Renal cortex interstitium (tissue), 15 donors: ENCODE measurements at places on chromosomes 16 and 17. TPM values are rescaled to one million over a fixed set of nuclear protein-coding genes. Genes with fewer than 3 reads are reported as not detected.
A peak's percentile ranks its signal among the peaks of the same experiment; 100 is the strongest.

- no peak for DNase-seq
Measured at GRCh38 chr17:40058186-40058784, 4.1 kb upstream of the MED24 start.

GRCh38 chr17:81664051-81664470 is 2.3 kb downstream of the OXLD1 start:
- DNase-seq: no peak

DNA sequence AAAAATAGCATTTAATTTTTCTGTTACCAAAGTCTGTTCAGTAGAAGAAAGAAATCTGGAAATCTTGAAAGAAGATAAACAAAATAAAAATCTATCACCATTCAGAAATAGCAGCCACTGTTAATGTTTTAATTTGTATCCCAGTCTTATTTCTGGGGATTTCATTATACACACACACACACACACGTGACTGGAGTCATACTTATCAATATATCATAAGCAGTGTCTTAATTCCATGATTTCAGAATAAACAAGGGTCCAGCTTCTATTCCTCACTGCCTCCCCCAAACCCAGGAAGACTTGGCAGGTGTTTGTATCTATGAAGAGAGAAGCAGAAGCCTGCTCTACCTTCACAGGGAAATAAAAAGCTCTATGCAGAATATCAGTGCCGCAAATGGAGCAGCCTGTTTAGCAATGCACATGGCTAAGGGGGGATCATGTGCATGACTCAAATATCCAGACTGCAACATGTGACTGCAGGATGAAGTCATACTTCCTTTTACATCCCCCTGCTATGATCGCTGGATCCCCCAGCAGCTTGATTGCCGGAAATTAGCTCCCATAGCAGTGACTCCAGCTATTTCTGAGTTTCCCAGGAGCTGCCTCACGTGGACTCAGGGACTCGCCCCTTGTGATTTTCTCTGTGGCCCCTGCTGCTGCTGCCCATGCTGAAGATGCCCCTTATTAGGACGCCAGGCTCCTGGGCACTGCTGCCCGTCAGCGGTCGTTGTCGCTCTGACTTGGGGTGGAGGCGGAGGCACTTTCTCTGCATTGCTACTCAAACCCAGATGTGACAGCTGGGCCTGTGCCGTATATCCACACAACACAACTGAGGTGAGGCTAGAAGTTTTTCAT is 341.0 kb downstream of the CPPED1 start:
- no peak for DNase-seq

DNA sequence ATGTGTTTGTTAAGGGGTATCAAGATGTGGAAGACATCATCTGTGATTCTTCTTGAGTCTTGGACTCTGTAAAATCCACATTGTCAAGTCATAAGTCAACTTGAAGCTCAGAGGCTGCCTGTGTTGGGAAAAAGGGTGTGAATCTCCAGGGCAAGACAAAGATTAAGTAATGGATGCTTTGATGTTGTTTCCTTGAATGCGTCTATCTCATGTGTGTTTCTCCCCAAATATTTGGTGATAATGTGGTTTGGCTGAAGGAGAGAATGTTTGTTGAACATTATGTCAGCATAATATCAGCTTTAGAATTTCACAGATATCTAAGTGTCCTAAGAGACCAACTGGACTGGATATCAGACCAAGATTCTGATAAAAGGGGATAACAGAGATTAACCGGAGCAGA is 24.1 kb upstream of the KCNJ16 start:
- no peak for DNase-seq

- DNase-seq: no peak
Measured at GRCh38 chr17:74801896-74802295, 25.8 kb upstream of the NAT9 start.

DNA sequence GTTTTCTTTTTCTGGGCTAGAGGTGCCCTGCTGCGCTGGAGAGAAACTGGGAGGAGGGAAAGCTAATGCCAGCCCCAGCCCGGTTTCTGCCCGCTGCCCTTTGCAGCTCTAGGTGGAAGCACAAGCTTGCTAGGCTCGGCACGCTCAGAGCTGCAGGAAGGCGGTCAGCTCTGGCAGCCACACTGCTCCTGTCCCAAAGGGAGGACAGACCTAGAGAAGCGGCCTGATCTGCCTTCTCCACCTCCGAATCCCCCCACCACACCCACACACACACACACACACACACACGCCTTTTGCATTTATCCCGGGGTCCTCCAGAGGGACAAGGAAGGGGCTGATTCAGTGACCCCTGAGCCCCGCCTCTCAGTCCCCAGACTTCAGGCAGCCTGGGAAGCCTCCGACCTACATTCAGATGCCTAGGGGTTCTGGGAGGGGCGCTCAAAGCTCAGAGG is 418.1 kb downstream of the SOX9 start:
- DNase-seq: no peak

DNA sequence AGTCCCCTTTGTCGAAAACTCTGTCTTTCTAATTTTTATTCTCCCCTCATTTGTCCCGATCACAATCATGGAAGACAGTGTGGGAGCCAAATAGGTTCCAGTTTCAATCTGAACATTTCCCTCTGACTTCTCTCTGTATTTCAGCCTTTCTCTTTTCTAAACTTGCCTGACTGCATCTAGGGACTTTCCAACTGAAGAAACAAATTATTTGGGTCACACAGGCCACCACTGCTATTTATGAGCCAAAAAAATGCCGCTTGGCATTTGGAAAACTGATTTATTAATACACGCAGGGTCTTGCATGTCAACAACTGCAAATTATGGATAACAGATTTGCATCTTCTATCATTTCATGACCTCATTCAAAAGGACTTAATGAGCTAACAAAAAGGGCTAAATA is 55.2 kb upstream of the ELAC2 start:
- no peak for DNase-seq

- no peak for DNase-seq
Measured at GRCh38 chr16:1012135-1012534, 30.6 kb downstream of the SOX8 start.

- no peak for DNase-seq
Measured at GRCh38 chr16:54633943-54634362, 296.7 kb upstream of the IRX5 start.

- DNase-seq: no peak
Measured at GRCh38 chr17:46785696-46786095, 32.8 kb downstream of the WNT3 start.

DNA sequence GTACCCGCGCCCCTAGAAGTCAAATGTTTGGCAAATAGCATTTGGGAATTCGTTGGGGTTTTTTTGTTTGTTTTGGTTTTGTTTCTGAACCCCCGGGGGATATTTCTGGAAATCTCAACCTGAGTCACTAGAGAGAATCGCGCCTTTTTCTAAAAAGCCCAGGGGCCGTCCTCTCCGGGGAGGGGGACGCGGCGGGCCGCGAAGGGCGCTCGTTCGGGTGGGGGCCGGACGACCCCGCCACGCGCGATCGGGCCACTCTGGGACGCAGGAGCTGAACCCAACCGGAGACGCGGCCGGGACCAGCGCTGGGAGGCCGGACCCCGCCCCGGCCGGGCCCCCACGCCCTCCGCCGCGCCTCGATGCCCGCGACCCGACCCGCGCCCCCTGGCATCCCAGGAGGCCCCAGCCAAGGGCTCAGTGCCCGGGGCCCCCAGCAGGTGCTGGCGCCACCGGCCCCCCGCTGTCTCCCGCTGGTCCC is 302 bp downstream of the LITAF start:
- DNase-seq: no peak

DNA sequence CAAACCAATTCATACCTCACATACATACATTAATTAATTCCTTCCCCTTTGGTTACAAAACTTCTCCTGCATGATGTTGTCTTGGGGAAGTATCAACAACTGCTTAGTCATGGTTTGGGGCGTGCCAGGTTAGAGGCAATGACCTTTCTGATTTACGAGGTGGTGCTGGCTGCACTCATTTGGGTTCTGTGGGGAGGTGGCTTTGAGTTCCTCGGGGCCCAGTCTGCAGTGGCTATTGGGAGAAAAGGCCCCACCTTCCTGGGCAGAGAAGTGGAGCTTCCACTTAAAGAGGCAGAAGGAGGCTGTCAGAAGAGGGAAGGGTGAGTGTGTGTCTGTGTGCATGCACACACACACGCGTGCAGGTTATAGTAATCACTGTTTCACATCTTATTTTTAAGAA is 10.2 kb upstream of the ETV4 start:
- DNase-seq: no peak

DNA sequence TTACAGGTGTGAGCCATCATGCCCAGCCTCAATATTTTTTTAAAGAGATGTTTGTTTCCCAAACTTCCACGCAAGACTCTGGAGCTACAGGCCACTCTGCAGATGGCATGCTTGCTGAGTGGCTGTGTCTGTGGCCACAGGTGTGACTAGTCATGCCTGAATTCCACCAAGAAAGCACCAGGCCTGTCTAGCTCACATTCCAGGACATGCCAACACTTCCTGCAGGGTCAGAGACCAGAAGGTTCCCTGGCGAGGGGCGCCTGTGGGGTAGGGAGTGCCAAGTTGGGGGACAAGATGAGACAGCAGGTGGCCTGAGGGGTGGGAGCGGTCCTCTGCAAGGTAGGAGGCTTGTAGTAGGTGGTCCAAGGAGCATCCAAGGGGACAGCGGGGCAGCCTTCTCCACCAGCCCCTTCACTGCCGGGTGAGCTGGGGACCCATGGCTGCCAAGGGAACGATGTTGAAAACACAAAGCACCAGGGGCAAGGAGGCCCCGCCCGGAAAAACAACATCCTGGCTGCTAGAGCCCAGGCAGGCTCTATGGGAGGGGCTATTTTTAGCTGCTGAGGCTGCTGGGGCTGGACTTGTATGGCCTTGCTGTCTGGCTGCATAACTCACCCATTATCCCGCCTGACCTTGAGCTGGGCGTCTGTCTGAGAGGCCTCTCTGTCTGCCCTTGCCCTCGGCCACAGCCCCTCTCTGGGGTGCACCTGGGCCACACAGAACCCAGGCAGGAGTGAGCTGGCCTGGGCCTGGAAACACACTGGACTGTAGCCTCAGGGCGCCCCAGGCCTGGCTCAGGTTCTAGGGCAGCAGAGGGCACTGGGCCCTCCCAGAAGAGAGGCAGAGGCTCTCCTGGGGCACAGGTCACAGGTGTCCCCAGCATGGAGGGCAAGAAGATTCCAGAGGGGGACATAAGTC is 5.7 kb downstream of the TRIM47 start:
- no peak for DNase-seq

DNA sequence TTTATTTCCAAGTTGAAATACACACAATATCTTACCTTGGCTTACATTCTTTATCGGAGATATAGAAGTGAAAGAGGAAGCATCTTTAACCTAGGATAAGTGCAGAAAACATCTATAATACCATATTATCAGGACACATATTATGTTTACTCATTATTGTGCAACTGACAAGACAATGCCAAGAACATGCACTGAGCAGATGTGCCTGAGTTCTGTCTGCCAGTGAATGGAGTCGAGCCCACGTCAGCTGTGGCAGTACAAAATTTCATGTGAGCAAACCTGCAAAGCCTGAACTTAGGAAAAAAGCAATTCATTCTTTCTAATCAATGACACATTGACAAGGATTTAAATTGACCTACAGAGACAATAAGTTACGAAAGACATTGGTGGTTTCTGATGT is 154.4 kb downstream of the AXIN2 start:
- no peak for DNase-seq

DNA sequence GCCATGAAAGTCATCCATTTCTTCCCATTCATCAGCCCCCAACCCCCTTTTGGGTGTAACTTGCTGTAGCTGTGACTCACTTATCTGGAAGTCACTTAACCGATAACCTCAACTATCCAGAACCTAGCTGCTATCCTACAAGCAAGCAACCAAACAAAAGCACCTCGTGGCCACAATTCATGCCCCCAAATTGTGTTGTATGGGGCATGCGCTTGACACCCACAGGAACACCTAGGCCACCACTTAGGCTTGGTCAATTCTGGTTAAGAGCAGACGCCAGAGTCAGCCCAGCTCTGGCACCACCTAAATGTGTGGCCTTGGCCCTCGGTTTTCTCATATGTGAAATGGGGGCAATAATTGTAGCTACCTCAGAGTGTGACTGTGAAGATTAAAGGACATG is 3.7 kb downstream of the PIK3R5 start:
- DNase-seq: no peak

- DNase-seq: no peak
Measured at GRCh38 chr16:89034573-89034961, 57.6 kb upstream of the CBFA2T3 start.

DNA sequence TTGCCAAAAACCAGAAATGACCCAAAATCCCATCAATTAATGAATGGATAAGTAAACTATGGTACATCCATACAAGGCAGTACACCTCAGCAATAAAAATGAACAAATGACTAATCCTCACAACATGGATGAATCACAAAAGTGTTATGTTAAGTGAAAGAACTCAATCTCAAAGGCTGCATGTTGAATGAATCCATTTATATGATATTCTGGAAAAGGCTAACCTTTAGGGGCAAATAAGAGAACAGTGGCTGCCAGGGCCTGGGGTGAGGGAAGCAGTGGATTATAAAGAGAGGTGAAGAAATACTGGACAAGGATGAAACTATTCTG is 46.1 kb upstream of the MSI2 start:
- no peak for DNase-seq

DNA sequence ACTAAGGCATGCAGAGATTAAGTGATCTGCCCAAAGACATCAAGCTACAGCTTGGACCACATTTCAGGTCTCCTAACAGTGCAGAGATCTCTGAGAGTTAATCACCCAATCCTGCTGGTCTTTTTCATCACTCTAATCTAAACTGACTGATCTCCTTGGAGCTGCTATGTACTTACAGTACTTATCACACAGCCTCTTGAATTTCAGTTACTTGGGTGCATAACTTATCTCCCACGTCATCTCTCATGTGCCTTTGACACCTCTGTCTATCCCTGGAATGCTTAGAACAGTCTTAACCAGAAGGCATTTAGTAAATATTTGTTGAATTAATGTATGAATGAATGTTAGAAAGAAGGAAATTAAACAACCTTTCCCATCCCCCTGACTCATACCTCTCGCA is 139.0 kb downstream of the SNX11 start:
- DNase-seq: no peak

- peak; percentile 42 for DNase-seq
Measured at GRCh38 chr17:7651665-7652387, 1.1 kb downstream of the ATP1B2 start.

The PTRH2 gene
- 23.2 TPM for polyA plus RNA-seq

The DERL2 gene
- 80.0 TPM for polyA plus RNA-seq

The ZMYND15 gene
- polyA plus RNA-seq: 0.50 TPM

The SLC38A8 gene
- not detected for polyA plus RNA-seq

The CFAP20 gene
- polyA plus RNA-seq: 65.3 TPM

The CD2BP2 gene
- polyA plus RNA-seq: 60.5 TPM

The CISD3 gene
- polyA plus RNA-seq: 11.5 TPM

The PRSS8 gene
- 52.9 TPM for polyA plus RNA-seq

The P3H4 gene
- 40.1 TPM for polyA plus RNA-seq

The EVI2A gene
- polyA plus RNA-seq: 2.1 TPM

The SLC5A10 gene
- 1.1 TPM for polyA plus RNA-seq

The USP7 gene
- 129 TPM for polyA plus RNA-seq

The FKBP10 gene
- polyA plus RNA-seq: 133 TPM

The GP1BA gene
- 2.2 TPM for polyA plus RNA-seq

The NT5M gene
- polyA plus RNA-seq: 4.0 TPM

The TBC1D26 gene
- polyA plus RNA-seq: 1.3 TPM
